Activated T-cell treated with anti-CD3 and anti-CD28 coated beads, Interleukin-2, amount 50 U/mL, for 4 hours (primary cell): ENCODE measurements at places on chromosomes 13 and 19. TPM values are rescaled to one million over a fixed set of nuclear protein-coding genes. Genes with fewer than 3 reads are reported as not detected.

Gene CD209
- total RNA-seq = not detected

Gene TJP3
- total RNA-seq = 0.66 TPM

DNA sequence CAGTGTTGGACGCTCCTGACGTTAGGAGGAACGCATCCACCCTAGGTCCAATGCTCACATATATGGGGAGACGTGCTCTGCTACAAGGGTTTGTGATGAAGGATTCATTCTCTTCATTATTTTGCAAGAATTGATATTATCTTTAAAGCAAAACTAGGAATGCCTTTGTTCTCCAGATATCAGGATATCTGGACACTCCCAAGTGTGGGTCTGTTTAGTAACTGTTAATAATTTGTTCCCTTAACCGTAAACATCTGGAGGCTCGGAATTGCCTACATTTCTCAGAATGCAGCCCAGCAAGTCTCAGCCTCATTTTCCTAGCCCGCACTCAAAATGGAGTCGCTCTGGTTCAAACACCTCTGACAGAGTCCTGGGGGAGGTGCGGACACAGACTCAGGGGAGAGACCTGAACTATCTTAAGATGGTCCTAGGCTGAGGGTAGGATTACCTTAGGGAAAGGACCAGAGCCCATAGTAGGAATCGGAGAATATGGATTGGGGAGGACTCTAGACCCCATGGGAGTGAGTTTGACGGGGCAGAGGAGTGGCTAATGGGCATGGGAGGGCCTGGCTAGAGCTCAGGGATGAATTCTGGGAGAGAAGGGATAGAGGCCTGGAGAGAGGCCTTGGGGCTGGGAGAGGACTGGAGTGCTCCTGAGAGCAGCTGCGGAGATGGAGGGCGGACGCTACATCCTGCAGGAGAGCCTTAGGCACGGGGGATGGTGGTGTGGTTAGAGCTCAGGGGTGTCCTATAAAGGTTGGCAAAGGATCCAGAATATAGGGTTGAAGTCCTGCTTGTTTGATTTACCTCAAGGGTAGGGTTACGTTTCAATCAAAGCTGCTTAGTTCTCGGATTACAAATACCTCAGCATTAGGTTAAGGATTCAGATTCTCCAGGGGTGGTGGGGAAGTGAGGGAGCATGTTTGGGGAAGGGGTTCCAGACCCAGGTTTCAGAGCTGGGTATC lies 43.2 kb downstream of the ZNF331 start:
- DNase-seq = no peak

Gene SLC7A9
- not detected for total RNA-seq

DNA sequence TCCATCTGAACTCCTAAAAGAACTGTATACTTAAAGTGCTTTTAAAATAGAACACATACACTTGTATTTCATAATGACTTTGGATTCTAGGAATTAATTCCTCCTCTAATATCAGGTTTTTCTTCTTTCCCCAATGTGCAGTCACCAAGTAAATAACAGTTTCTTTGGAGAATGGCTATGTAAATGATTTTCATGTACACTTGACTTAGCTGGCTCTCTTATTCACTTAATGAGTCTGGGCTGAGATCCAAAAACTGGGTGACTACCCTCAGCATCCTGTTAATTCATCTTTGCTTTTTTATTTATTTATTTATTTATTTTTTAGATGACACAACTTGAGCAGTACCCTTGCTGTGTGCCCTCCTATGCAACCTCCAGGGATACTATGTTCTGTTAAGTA lies 1003.7 kb downstream of the SLITRK1 start:
- no peak for DNase-seq

DNA sequence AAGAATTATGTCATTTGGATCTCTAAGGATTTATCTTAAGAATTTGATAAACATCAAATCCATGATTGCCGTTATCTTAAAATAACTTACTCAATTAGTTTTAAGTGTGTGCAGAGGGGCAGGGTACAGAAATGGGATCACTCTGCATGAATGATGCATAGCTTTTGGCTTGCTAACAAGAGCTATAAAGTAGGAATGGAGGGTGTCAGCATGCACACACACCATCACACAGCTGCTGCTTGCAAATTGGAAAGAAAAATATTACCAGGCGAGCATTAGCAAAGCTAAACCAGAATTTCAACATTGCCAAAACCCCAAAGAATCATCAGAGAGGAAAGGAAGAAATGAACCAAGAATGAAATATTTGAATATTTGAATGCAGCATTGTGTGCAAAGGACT lies 580.6 kb downstream of the LMO7 start:
- DNase-seq = no peak
